Heart right ventricle (tissue), 16 donors: ENCODE measurements at places on chromosomes 16 and 17. TPM values are rescaled to one million over a fixed set of nuclear protein-coding genes. Genes with fewer than 3 reads are reported as not detected.
A peak's percentile ranks its signal among the peaks of the same experiment; 100 is the strongest.

The CCL23 gene
- polyA plus RNA-seq, result 0.38 TPM

The QRICH2 gene
- polyA plus RNA-seq, result 8.9 TPM

The FADS6 gene
- not detected for polyA plus RNA-seq

The SLC6A2 gene
- polyA plus RNA-seq, result not detected

The AOC3 gene
- polyA plus RNA-seq, result 18.0 TPM

The PPY gene
- not detected for polyA plus RNA-seq

DNA sequence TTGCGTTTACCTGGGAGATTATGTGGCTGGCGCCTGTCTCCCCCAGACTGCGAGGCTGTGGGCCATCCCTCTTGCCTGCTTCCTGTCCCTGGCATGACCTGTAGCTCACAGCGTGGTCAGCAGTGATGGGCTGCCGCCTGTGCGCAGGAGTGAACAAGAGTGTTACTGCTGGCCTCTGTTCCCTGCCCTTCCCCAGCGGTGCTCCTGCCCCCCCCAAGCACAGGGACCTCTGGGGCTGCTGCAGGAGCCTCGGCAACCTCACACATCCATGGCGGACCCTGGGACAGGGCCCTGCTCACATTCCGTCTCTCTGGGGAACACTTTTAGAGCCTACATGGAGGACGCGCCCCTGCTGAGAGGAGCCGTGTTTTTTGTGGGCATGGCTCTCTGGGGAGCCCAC, 10.6 kb downstream of the TSC2 start:
- DNase-seq, result no peak

DNA sequence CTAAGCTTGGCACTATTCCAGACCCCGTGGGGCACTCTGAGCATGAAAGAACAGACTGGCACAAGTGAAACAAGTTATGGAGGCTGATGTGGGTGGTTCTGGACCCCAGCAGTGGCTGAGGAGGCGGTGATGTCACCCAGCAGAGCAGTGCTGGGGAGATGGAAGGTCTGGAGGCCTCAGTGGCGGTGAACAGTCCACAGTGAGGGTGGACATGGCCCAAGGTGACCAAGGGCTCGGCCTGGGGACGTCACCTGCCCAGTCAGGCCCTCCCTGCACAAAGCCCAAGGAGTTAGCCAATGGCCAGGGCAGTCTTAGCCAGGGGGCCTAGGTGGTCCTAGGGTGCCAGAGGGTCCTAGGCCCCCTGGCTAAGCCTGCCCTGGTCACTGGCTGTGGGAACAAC, 24.5 kb downstream of the SMPD3 start:
- no peak for DNase-seq

- peak; percentile 57 for DNase-seq
Measured at GRCh38 chr17:28345419-28346198, 10.0 kb downstream of the TNFAIP1 start.

- DNase-seq, result no peak
Measured at GRCh38 chr17:27532269-27533263, 76.3 kb downstream of the KSR1 start.

GRCh38 chr17:32593003-32593402, 106.2 kb downstream of the CDK5R1 start:
- DNase-seq, result no peak

- DNase-seq, result no peak
Measured at GRCh38 chr17:5819921-5820685, 235.8 kb upstream of the NLRP1 start.

- DNase-seq, result no peak
Measured at GRCh38 chr17:29238133-29238850, 8.4 kb upstream of the CRYBA1 start.

GRCh38 chr17:35584061-35584460, 3.1 kb upstream of the AP2B1 start:
- DNase-seq, result no peak

- no peak for DNase-seq
Measured at GRCh38 chr17:75987041-75987440, 8.0 kb downstream of the TEN1 start.

GRCh38 chr17:79843474-79843815, 4.2 kb upstream of the CBX4 start:
- peak; percentile 29 for DNase-seq

GRCh38 chr16:88058136-88058535, 106.9 kb downstream of the BANP start:
- no peak for DNase-seq

DNA sequence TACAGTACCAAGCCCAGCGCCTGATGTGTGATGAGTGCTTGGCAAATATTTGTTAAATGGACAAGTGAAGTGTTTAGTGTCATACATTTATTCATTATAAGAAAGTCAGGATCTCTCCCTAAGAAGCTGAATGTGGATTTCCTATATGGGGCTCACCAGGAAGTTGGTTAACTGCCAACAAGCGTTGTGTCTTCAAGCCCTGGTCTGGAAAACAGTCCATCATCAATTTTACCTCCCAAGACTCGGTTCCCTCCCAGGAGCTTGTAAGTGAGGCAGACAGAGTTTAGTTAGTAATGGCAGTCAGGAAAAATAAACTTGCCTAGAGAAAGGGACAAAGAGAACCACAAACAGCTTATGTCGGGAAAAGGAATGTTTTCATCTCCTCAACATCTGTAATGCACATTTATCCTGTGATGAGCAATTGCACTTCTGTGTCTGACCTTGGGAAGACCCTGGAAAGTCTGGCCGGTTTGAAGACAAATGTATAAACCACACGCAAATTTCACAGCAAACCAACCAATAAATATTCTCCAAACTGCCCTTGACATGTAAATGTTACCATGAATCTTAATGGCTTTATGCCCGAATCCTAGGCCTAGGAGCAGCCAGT, 28.3 kb downstream of the C16orf95 start:
- no peak for DNase-seq

- DNase-seq, result peak; percentile 58
Measured at GRCh38 chr16:50591800-50592771, 43.9 kb downstream of the NKD1 start.

- DNase-seq, result no peak
Measured at GRCh38 chr17:66386498-66387351, 84.3 kb downstream of the PRKCA start.

DNA sequence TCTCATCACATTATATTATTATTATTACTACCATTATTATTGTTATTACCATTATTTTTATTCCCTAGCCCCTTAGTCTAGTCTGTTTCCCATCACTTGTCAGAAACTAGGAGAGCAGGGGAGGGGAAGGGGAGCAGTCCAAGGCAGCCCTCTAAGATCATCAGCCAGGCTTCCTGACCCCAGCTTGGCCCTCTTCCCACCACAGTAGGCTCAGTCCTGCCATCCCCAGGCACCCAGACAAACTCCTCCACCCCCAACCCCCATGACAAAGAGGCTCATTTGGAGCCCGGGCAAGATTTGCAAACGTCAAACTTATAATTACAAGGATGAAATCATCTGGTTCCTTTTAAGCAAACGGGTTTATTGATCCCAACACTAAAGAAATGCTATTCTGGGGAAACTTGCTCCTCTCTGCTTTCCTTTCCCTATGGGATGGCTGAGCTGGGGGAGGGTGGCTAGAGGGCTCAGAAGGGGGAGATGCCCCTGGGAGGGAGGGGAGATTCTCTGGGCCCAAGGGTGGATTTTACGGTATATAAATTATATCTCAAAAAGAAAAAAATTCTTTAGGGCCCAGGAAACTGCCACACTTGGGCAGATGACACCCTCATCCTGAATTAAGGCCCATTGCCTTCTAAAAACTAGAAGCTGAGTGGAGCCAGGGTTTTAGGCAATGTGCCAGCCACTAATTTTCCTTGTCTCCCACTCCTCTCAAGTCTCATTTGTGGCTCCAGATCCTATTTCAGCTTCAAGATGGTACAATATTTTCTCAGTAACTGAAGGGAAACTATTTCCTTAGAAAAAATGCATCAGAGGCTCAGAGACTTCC, 4.4 kb upstream of the CBFB start:
- no peak for DNase-seq
